ENCODE measurements at places on chromosomes 4 and X.

- DNase-seq: no peak
These were observed 13.2 kb downstream of the MTTP start for GRCh38 chr4:99587803-99588202.

DNA sequence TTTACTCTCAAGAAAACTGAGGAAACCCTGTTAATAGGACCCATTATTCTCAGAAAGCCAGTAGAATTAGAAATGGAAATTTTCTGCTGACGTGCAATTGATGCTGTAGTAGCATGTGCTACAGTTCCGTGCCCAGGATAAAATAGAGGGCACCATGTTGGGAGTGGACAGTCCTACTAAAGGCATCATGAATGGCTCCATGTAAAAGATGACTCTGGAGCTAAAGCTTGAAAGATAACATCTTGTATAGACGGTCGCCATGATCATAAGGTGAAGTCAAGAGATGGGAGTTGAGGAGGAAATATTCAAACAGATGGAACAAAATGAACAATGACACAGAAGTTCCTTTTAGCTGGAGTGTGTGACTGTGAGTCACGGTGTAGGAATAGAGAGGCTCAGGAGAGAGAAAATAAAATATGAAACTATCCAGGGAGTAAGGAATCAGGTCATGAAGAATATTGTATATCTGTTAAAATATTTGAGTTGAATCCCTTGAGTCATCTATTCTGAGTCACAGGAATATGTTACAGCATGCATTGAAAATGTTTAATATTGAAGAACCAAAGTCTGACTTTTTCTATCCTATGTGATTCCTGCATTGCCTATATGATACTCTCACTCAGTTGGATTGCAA lies 31.8 kb downstream of the ANXA10 start:
- no peak for DNase-seq

- DNase-seq: no peak
These were observed 12.1 kb upstream of the MANBA start for GRCh38 chr4:102772738-102773340.

- DNase-seq: no peak
These were observed 192.2 kb downstream of the BCOR start for GRCh38 chrX:39905538-39905891.

GRCh38 chr4:96305030-96305429 lies 465.1 kb downstream of the PDHA2 start:
- no peak for DNase-seq

- no peak for DNase-seq
These were observed 268.4 kb downstream of the PPP3CA start for GRCh38 chr4:101078950-101079349.

DNA sequence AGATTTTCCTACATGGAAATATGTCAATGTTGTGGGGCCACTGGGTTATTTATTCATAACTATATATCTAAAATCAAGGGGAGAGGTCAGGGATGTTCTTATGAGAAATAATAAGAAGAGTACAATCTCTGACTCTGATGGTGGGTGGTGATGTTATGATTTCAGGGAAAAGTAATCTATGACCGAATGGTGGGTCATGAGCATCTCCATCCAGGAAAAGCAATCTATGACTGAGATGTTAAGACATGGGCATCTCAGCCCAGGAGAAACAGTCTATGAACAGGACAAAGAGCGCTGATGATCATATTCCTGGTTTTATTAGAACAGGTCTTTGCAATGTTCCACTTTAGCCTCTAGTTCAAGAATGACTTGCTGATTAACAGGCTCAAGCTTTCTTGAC lies 137.1 kb downstream of the ARSF start:
- no peak for DNase-seq

DNA sequence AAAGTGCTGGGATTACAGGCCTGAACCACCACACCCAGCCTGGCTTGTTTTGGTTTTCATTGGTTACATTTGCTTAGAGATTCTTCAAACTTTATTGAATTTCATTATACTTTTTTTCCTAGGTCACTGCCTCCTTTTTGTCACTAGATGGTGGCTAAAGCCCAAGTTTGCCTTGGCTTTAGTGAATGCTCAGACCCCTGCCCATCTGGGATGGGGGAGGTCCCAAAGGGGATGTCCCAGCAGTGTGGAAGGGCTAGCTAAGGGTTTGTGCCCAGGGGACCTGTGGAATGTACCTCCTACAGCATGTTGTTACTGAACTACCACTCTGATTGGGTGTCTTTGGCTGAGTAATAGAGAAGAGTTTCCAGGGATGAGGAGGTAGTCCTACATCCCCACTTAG lies 58.4 kb downstream of the CEP135 start:
- DNase-seq: no peak

GRCh38 chr4:172750910-172751309 lies 417.7 kb upstream of the GALNT7 start:
- DNase-seq: no peak

- no peak for DNase-seq
These were observed 13.0 kb upstream of the NDUFC1 start for GRCh38 chr4:139315221-139315675.

GRCh38 chr4:4427886-4428285 lies 41.0 kb downstream of the NSG1 start:
- DNase-seq: no peak

GRCh38 chr4:33649015-33649414 lies 2595.3 kb downstream of the ARAP2 start:
- no peak for DNase-seq

GRCh38 chr4:5891563-5892322 lies 1.1 kb downstream of the CRMP1 start:
- no peak for DNase-seq

- no peak for DNase-seq
These were observed 133.6 kb upstream of the FRG1 start for GRCh38 chr4:189807031-189807430.

DNA sequence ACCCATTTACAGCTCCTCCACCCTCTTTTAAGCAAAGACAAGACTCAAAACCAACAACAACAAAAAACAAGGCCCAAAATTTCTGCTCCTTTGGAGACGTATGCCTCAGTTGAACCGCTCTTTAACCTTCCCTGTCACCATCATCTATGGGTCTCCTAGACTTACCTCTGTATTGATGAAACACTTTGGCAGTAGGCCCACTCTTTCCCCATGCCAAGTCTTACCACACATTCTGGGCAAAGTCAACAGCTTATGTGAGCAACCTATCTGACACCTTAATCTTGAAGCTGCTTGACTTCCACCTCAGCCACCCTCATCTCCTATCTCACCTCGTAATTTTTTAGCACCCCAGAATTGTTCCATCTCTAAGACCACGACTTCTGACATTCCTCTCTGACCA lies 99.7 kb upstream of the CXorf66 start:
- DNase-seq: no peak

DNA sequence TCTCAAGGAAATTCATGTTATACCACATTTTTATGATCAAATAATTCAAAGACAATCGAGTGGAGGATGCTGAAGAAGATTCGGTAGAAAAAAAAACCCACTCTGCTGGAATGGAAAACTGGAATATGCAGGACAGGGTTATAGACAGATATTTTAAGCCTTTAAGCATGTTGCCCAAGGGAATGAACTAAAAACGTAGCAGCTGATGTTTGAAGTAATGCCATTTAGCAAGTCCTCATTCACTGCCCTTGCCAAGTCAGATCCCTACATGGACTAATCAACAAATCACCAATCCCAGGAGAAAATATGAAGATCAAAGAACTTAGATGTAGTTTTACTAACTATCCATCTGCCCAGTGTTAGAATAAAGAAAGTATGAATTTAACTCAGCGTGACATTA lies 75.6 kb upstream of the ETNPPL start:
- no peak for DNase-seq

DNA sequence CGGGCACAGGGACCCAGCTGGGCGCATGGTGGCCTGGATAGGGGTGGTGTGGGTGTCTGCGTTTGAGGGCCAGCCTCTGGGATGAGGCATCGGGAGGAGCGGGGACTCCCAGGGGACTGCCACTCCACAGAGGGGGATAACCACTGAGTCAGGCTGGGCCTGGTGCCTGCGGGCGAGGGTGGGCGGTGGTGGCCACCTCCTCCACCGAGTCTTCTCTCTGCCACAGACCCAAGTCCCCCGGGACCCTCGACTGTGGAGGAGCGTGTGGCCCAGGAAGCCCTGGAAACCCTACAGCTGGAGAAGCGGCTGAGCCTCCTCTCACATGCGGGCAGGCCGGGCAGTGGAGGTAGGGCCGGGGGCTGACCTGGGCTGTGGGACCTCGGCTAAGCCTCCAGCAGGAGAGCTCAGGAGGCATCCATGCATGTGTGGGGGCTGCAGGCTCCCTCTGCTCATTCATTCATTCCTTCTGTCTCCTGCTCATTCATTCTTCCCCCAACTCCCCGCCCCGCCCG lies 26.4 kb downstream of the DOK7 start:
- no peak for DNase-seq

- DNase-seq: no peak
These were observed 103.1 kb downstream of the NPNT start for GRCh38 chr4:105998171-105999063.

DNA sequence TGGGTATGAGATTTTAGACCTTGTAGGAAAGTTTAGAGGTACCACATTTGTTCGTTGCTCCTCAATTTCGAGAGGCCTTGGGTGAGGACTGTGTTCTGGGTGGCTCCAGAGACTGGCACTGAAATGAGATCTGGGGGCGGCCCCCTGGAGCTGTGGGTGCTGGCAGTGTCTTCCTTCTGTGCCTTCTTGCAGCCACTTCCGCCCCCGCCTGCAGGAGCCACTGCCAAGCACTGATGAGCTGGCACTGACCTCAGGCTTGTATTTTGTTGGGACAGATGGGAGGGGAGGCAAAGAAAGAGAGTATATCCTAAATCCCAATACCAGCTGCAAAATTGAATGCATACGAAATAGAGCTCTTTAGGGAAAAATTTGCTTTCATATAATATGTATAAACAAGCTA lies 64.5 kb upstream of the CLDN34 start:
- no peak for DNase-seq

DNA sequence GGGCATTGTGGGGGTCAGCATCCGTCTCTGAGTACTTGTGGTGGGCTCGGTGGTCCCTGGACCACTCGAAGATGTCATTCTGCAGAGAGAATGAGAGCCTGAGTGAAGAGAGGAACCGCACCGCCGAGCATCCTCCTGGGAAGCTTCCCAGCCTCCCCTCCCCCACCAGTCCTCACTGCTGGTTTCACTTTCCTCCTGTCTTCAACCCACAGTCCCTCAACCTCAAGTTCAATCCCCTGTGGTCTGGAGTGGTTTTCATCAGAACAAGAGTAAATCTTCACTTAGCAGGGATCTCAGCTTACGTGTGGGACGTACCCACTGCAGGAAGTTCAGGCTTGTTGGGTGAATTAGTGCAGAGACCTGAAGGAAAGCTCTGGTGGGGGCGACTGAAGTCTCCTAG lies 117.8 kb downstream of the SCD5 start:
- DNase-seq: no peak

DNA sequence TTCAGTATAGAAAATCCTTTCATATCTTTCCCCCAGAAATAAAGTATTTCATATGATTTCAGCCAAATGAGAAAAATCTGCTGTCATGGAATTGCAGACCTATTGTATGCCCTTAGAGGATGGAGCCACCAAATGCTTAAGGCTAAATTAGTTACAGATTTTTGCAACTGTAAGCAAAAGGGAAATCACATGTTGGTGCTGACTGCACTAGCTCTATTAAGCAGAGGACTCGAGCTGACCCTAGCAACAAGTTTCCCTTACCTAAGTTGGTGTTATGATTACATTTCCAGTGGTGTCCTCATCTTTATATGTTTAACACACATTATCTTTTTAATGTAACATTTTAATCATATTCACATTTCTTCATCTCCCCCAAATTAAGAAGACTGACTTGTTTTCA lies 58.3 kb upstream of the DOCK11 start:
- DNase-seq: no peak

GRCh38 chrX:115257711-115258110 lies 23.8 kb upstream of the LRCH2 start:
- no peak for DNase-seq

- no peak for DNase-seq
These were observed 76.5 kb upstream of the BCOR start for GRCh38 chrX:40174001-40174853.

GRCh38 chr4:71258323-71258722 lies 80.5 kb upstream of the SLC4A4 start:
- no peak for DNase-seq

- no peak for DNase-seq
These were observed 25.0 kb upstream of the HMGB3 start for GRCh38 chrX:150958177-150958576.

GRCh38 chrX:48683411-48683982 lies at the start of gene WAS:
Gene WAS (plus strand): TSS chrX:48683799. CDS start chrX:48683854, 55 bp downstream.
- no peak for DNase-seq

DNA sequence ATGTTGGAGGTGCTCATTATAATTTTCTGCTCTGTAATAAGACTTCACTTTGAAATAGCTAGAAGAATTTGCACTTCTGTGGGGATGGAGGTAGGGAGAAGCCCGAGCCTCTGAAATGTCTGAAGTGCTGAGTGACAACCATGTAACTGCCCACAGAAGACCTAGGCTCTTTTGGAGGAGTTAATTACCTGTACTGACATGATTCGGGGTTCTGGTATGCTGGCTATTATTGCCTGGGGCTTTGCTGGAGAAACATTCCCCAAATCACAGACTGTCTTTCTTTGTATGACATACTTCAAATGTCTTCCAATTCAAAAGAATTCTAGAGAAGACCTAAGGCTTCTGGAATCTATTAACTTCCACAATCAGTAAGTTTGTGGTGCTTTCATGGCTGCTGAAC lies 211.2 kb upstream of the POF1B start:
- DNase-seq: no peak

- DNase-seq: no peak
These were observed 23.6 kb upstream of the YTHDC1 start for GRCh38 chr4:68373513-68373912.

GRCh38 chrX:119041175-119041574 lies 31.6 kb upstream of the CT47C1 start:
- no peak for DNase-seq

GRCh38 chr4:54229631-54230483 lies 764 bp downstream of the PDGFRA start:
- DNase-seq: no peak

DNA sequence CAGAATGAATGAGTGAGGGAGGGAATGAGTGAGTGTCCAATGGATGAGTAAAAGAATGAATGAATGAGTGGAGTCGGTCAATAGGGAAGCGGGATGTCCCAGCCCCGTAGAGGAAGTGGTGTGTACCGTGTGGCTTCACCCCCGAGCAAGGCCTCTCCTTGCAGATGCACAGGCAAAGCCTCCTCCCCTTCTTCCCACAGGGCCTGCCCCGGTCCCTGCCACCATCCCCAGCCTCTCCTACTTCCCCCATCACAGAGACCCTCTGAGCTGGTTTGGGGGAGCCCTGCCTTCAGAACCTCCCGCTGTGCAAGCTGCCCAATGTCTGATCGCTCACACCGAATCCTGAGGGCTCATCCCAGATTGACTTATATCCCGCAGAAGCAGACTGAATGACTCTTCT lies 13.6 kb downstream of the HTRA3 start:
- DNase-seq: no peak

DNA sequence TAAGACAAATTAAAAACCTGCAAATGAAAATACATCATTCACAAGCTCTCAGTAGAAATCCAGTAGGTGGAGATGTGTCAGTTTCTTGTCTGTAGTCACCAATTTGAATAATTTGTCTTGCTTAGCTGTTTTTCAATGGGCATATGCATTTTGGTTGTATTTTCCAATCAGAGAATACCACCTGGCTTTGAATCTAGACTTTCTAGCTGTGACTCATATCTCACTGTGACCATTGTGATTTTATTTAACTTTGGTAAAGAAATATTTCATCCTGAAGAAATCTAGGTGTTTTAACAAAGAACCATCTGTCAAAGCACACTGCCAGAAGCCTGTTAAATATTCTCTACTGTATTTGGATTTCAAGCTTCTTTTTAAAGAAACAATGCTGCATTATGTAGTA lies 1650.6 kb upstream of the IGFBP7 start:
- no peak for DNase-seq

- DNase-seq: no peak
These were observed 939 bp downstream of the PDK3 start for GRCh38 chrX:24466025-24466424.

All from NCI-H187 (cell line).